ENCODE measurements at places on chromosomes 5 and 9. TPM values are rescaled to one million over a fixed set of nuclear protein-coding genes. Genes with fewer than 3 reads are reported as not detected.

DNA sequence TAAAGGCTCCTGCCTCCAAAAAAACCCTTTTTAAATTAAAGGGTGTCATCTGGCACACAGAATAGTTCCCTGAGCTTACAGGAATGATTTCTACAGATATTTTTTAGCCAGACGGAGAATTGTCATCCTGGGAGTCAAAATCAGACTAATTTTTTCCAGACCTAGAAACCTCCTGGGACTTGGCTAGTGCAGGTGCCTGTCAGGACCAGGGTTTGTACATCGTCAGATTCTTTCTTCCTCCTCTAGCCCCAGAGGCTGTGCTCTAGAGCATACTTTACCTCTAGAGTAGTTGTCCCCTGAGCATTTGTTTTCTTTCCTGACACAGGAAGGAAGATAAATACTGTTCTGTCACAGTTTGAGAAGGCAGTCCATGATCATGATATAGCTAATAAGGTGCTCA, 52.5 kb downstream of the RAB3C start:
- DNase-seq: no peak

Gene MYOZ3
- total RNA-seq: not detected

- no peak for DNase-seq
These were observed 14.6 kb downstream of the SOHLH1 start for GRCh38 chr9:135684691-135685090.

Gene SPAG8
- 1.3 TPM for total RNA-seq

Gene TMC1
- not detected for total RNA-seq

Gene NPR3
- total RNA-seq: not detected

Gene ADAMTS13
- total RNA-seq: 2.2 TPM

Gene C9orf153
- total RNA-seq: 0.66 TPM

DNA sequence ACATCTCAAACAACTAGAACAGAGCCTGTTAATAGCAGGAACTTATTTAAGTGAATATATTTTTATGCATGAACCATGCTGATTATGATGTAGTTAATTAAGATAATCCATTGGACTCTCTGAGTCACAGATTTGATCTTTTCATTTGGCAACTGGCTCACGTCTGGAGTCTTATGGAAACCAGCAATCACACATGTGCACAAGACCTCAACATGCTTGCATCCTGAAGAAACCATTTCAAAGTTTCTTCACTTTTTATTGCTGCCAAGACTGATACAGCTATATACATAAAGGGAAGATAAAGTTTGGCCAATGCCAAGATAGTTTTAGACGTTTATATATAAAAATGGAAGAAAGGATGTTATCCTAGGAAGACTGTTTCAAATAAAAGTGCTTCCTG, 13.3 kb upstream of the C9 start:
- DNase-seq: no peak

DNA sequence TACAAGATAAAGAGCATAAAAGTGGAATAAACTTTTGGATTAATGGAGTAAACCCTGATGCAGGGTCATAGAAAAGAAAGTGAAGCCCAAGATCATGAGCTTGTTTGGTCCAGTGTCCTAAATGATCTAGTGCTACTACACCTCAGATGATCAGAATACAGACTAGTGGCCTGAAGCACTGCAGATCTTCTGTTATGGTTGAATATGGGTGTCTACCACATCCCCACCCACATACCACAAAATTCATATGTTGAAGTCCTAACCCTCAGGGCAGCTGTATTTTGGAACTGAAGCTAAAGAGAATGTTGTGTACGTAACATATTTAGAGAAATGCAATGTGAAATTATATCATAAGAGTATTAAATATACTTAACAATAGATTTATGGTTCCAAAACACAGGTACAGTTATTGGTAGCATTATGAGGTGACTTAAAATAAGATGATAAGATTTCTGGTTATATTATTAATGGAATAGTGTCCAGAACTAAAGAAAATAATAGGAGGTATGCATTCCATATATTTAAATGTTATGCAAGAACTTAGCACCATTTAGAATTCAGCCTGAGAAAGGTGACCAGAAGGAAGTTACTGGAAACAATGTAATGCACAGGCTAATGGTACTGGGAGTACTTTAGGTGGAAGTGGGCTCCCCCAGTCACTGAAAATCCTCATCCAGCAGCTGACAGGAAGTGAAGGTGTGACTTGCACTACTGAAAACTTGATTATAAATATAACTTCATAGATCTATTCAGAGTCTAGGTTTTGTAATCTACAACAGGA, 1155.1 kb downstream of the TAF11L14 start:
- DNase-seq: no peak

DNA sequence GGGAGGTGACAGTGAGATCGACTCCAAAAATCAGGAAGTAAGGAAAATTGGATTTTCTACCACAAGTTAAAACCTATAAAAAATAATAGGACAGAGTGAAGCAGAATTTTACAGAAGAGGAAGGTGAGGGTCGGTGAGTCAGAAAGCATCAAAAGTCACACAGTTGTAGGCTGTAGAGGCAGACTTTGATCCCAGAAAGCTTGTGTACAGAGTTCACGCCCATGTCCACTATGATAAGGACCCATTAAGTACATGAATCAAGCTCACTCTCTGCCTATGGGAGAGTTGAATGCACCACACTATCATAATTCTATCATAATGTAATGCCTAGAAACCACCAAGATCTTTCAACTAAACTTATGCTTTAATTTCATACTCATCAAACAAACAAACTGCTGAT, 291.2 kb downstream of the PRELID2 start:
- DNase-seq: no peak

Gene STC2
- total RNA-seq: not detected

Gene SVEP1
- total RNA-seq: not detected

- no peak for DNase-seq
These were observed 47.0 kb downstream of the OLFM1 start for GRCh38 chr9:135134268-135135022.

Gene RANBP17
- total RNA-seq: not detected

GRCh38 chr5:1386274-1386717, 41.4 kb upstream of the CLPTM1L start:
- peak; percentile 82 for DNase-seq

DNA sequence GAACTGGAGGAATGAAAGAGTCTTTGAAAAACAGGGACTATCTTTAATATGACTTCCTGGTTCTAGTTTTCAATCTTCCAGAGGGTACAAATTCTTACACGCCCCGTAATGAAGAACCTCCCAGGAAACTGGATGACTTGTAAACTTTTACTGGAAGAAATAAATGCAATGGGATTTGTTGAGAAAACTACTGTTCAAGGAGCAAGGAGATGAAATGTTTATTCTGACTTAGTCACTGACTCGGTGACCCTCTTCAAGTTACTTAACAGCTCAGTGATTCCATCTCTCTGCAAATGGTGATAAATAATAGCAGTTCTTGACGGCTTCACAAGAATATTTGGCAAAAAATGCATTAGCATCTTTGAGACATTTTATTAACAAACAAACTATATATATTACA, 858.6 kb downstream of the PTPRD start:
- no peak for DNase-seq

Gene CDH10
- total RNA-seq: not detected

DNA sequence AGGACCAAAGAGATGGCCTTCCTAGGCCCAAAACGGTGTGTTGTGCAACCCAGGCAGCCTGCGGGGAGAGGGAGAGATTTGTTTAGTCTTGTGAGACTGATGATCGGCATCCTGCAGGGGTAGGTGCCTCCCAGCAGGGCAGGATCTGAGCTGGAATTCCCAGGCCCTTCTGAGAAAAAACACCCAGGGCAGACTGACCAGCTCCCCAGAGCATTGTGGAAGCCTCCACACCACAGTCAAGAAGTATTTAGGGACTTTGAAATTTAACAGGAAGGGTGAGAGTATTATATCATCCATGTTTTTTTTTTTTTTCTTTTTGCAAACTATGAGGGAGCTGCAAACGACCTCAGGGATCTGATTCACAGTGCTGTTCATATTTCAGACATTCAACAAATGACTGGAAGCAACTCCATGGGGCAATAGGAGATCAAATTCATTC, 104.5 kb upstream of the LHFPL2 start:
- DNase-seq: no peak

GRCh38 chr5:85533341-85534047, 1084.2 kb upstream of the COX7C start:
- DNase-seq: no peak

Gene IFNA2
- total RNA-seq: not detected

DNA sequence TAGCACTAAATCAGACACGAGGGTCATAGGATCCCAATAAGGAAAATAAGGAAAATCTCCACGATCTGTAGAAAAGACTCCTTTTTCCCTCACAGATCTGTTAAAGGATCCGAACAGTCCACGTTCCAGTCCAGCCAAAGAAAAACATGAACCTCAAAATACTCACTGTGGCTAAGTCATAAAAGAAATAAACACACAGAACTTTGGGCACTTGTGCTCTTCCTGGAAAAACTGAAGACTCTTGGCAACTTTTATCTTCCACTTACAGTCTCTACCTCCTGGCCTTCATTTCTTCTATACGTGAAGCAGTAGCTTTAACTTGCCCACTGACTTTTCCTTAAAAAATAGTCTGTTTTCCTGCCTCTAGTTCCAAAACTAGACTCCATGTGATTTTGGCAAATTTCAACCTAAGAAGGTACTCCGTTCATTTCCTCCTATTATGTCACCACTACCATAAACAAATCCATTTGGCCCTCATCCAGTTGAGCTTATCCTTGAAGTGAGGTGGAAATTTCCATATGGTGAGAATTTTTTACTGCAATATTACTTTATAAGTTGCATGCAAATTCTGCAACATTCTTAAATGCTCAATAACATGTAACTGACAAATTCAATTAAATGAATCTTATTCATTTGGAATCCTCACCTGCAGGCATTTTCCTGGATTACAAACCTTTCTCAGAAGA, 5.3 kb upstream of the LHFPL2 start:
- DNase-seq: no peak

Gene PTGS1
- 0.14 TPM for total RNA-seq

DNA sequence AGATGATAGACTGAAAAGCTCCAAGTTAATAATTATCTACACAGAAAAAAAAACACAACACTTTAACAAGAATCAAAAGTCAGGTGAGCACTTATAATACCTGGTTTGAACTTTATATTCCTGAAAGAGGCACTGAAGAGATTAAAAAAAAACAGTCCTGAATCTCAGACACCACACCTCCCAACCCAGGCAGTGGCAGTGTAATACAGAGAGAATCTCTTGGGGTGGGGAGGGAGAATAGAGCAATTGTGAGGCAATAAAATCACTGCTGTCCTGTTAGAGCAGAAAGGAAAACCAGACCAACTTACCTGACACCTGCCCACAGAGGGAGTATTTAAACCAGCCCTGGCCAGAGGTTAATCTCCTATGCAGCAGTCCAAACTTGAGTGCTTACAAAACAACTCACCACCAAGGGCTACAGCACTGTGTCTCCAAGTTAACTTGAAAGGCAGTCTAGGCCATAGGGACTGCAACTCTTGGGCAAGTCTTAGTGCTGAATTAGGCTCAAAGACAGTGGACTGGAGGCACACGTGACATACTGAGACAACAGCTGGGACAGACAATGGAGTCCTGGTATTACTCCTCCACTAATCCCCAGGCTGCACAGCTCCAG, 54.2 kb downstream of the SLCO4C1 start:
- DNase-seq: no peak

DNA sequence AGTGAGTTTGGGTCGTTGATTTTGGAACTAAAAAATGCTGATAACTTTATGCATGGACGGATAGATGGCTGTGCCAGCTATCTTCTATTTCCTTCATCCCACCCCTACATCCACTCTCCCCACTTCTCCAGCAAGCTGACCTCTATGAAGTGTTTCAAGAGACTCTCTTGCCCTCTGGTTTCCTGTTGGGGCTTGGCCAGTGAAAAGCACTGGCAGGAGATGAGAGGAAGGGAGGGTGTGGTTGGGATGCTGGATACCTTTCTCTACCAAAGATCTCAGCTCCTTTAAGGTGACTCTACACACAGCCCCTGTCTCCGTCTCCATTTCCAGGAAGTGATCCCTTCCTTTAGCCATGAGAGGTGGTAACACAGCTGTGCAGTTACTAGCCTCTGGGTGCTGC, 30.0 kb upstream of the JMY start:
- no peak for DNase-seq
